ENCODE measurements at places on chromosomes 11 and 22.
A peak's percentile ranks its signal among the peaks of the same experiment; 100 is the strongest.

- no peak for DNase-seq
These were observed 38.5 kb upstream of the FJX1 start for GRCh38 chr11:35579557-35580396.

DNA sequence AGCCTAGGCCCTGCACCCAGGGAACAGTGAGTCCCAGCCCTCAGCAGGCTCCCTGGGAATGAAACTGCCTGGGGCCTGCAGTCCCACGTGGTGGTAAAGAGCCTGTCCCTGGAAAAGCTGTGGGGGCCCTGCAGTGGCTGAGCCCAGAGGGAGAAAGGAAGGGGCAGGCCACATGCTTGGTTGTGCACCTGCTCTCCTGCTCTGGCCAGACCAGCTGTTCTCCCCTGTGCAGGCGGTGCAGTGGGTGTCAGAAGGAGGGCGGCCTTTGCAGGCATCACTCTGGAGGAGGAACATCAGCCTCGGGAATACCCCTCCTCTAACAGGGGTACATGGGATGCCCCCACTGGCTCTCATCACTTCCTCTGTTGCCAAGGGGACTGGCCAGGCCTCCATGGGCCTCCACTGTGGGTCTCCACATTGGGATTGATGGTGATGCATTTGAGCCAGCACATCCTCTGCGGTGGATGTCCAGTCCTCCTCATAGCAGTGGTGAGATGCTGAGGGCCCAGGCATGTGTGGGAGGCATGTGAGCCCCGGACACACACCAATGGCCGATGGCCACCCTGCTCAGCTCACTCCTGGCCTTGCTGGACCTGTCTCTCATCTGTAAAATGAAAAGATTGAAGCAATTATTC lies 690.4 kb downstream of the BRD1 start:
- DNase-seq: no peak

- DNase-seq: no peak
These were observed 782.9 kb upstream of the API5 start for GRCh38 chr11:42528911-42529310.

DNA sequence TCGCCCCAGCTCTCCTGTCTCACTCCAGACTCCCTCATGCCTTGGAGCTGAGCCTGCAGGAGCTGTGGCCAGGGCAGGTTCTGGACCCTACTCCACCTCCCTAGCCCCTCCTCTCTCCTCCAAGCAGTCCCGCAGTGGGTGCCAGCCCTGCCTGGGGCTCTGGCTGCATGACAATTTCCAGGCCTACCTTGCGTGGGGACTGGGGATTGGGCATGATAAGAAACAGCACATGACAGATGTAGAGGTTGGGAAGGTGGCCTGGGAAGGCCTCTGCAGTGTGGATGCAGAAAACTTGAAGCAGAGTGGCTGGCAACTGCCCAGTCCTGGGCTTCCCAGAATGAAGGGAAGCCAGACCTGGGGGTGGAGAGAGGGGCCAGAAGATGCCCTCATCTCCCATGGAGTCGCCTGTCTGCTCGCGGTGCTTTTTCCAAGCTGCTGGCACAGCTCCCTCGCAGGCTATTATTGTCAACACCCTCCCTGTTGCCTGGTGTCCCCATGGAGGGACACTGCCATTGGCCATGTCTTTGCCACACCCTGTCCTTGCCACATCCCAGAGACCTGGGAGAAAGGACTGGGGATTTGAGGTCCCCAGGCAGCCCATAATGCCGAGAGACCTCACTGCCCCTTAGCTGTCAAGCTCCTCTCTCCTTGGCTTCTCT lies 48.9 kb upstream of the CDON start:
- no peak for DNase-seq

- DNase-seq: peak; percentile 64
These were observed 883 bp downstream of the HIPK3 start for GRCh38 chr11:33257897-33258630.

DNA sequence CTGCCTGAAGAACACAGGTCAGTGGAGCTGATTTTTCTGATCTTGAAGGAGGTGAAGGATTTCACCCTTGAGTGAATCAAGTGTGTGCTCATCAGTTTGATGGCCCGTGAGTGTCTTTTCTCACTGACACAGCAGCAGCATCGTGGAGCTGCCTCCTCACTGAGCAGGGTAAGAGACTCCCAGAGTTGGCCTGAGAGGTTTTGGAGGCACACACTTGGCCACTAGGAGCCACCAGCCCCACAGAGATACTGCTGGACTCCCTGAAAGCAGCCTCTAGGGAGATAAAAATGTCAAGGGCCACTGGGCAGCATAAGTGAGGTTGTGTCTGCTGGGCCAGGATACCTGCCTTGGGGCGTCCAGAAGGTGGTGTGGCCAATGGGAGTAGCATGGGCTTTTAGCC lies 245.4 kb downstream of the GRIK4 start:
- no peak for DNase-seq

DNA sequence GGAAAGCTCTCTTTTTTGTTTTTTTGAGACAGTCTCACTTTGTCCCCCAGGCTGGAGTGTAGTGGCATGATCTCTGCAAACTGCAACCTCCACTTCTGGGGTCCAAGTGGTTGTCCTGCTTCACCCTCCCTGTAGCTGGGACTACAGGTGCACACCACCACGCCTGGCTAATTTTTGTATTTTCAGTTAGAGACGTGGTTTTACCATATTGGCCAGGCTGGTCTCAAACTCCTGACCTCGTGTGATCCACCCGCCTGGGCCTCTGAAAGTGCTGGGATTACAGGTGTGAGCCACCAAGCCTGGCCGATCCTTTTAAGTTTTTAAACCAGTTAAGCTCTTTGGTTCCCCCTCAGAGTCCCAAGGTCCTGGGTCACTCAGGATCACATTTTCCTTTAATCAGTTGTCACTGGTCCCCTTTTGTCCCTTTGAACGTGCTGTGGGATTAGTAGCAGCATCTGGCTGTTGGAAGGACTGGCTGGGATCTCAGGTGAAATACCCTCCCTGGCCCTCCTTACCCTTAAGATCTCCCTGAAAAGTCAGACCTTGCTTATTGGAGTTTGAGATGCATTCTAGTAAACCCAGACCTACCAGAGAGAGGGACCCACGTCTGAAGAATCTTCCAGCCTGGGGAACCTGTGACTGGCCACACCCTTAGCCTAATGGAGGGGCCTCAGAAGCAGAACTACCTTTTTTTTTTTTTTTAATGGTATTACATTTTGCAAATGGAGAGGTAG lies 8.1 kb downstream of the MALAT1 start:
- DNase-seq: no peak

DNA sequence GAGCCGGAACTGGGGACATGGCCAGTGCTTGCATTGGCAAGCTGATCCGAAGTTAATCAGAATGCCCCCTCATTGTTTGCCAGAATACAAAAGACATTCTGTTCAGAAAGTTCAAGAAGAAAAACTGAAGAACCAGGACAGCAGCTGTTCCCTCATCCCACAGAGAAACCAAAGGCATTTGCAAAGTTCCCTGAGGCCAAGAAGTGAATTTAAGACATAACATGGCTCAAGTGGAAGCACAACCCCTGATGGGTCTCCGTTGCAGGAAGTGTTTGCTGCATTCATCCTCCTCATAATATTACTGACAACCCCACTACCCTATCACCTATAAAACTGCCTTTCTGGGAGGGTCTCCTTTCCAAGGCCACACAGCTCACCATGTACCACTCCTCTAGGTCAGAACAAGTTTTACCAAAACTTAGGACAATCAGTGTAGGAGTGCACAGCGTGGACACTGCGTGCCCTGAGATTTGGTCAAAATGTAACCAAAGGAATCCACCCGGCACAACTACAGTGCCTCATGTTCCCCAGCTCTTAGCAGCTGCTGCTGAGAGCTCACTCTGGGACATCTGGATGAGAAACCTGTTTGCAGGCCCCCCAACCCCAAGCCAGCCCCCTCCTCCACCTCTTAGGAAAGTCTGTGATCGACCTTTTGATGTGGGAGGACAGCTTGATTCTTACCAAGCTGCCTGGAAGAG lies 101.6 kb upstream of the AKIP1 start:
- DNase-seq: no peak

DNA sequence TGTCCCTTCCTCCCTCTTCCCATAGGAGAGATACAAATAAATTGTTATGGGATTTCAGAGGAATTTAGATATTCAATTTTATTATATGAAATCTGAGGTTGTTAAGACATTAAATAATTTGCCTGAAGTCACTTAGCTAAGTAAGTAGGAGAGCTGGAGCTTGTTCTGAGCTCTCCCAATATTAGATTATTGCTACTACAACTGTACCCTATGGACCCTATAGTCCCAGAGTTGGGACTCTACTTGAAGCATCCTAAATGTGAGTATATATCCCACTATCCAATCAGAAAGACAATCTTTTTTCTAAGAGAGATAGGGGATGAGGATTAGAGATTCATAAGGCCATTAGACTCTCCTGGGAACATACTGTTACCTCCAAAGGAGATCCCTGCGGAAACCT lies 1130.0 kb downstream of the DLG2 start:
- DNase-seq: no peak

DNA sequence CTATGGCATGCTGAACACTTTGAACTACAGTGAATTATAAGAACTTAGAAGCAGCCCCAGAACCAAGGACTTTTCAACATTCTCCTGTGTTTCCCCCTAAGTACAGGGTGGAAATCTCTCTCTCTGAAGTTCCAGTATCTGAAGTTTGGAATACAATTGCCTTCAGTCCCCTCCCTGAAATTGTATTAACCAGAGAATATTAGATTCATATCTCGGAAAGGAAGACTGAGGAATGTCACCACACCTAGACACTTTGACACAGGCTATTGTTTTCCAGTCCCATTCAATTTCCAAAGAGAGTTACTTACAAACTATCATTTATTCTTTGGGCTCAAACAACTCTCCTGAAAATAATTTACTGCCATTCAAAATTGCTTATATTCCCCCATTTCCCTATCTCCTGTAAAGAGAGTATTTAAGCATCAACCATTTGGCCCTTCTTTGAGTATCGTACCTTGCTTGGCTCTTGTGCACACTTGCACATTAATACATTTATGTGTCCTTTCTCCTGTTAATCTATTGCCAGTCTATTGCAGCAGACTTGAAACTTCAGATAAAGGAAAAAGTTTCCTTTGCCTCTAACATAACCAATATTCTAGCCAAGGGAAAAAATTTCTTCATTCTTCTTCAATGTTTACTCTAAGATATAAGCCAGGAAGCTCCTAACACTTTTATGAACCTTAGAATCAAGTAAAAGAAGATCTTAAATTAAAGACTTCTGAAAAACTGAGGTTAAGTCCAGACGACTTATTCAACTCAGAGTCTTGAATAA lies 402.4 kb upstream of the DDI1 start:
- DNase-seq: no peak

GRCh38 chr22:35023692-35024363 lies 42.1 kb upstream of the ISX start:
- peak; percentile 8 for DNase-seq

DNA sequence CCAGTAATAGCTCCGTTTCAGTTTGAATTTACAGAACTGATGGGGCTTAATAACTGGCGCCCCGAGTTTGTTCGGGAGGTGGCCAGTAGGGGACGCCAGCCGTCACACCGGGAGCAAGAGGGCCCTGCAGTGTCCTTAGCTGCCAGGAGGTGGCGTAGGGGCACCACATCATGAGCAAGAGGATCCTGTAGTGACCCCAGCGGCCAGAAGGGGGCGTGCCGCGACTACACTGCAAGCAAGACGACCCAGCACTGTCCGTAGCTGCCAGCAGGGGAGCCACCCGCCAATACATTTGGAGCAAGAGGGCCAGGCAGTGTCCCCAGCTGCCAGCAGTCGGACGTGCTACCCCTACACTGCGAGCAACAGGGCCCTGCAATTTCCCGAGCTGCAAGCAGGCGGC lies 663.7 kb upstream of the B3GAT1 start:
- DNase-seq: no peak

GRCh38 chr11:122900587-122901202 lies 18.1 kb downstream of the JHY start:
- DNase-seq: no peak

DNA sequence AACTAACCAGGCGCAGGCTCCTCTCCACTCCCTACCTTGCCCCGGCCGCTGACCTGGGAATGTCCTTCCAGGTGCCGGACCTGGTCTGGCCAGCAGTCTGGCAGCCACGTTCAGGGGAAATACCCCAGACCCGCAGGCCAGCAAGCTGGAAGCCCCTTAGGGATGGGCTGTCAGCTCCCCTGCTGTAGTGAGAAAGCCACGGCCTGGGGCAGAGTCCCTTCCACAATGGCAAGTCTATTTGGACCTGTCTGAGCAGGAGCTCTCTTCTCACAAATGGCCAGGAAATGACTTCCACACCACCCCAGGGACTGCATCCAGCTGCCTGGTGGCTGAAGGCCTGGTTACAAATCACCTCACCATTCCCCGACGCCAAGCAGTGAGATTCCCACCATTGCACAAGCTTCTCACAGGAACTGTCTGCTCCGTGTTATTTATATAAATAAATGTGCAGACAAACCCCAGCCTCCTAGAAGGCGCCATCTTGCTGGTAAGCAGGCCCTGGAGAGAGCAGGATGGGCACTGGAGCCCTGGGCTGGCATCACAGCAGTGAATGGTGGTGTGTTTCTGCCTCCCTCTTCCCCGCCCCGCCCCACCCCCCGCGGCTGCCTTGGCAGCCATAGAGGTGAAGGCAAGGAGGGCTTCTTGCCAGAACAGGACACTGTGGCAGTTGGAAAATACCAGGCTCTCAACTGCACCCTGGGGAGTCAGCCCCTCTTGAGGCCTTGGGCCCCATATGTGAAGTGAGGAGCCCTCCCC lies 23.7 kb downstream of the RSPH14 start:
- DNase-seq: no peak

GRCh38 chr22:19455585-19456370 lies 8.3 kb upstream of the C22orf39 start:
- no peak for DNase-seq

DNA sequence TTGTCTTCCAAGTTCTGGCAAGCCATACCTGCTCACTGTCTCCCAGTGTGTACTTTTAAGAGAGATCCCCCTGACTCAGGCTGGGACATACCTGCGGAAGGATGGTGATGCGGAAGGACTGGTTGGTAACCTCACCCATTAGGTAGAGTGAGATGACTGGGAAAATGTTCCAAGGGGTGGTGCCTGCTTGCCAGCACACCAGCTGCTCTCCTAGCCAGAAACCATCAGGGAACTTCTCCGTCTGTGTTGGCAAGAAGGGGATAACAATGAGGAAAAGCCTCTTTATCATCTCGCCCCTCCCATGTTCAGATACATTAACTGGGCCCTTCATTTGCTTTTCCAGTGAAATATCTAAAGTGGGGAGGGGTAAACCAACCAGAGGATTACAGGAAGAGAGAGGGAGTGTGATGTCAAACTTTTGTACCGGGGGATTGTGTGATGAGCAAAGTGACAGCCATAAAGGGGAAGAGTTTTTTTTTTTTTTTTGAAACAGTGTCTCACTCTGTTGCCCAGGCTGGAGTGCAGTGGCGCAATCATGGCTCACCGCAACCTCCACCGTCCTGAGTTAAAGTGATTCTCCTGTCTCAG lies at the start of gene BACE1-AS:
BACE1-AS (plus strand) TSS at position 538 of the 588 bp plus-strand sequence.
- no peak for DNase-seq

Measured in activated T-helper 1 cell treated with anti-CD3 and anti-CD28 coated beads, Interleukin-2, amount 50 U/mL, for 16 hours (primary cell).